ENCODE measurements at places on chromosomes 13 and 19.

GRCh38 chr13:79451500-79451962, 29.4 kb upstream of the NDFIP2 start:
- no peak for DNase-seq

DNA sequence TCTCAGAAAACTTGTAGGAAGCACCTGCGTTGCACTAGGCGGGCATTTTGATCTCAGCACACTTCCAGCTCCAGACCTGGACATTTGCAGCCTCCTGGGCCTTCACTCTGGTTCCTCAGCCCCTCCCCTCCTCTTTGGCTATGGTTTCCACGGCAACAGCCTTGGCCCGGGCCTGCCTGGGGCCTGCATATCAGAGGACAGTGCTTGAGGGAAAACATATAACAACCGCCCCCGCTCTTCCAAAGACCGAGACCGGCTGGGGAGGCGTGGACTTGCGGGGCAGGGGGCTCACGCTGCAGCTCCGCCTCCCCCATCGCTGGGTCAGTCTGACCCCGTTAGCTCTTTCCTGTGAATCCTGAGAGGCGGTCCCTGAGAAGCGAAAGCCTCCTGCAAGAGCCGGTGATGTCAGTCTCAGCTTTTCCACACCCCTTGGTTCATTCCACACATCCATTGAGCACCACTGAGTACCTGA, 125.7 kb upstream of the PEG3 start:
- no peak for DNase-seq

DNA sequence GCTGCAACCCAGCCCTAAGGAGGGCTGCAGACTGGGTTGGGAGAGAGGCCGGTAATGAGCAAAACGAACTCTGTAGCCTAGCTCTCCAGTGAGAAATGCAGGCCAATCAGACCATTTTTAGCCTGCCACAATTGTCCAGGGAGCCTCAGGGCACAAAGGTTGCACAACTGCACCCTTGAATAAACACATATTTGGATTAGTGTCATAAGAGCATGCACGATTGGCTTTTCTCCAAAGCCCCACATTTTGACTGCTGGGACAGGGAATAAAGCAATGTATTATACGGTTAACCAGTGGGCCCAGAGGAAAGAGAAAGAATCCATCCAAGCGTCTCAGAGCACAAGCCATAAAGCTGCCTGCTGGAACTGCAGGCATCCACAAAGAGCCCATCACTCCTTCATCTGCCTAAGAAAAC, 729.4 kb upstream of the SGCG start:
- no peak for DNase-seq

DNA sequence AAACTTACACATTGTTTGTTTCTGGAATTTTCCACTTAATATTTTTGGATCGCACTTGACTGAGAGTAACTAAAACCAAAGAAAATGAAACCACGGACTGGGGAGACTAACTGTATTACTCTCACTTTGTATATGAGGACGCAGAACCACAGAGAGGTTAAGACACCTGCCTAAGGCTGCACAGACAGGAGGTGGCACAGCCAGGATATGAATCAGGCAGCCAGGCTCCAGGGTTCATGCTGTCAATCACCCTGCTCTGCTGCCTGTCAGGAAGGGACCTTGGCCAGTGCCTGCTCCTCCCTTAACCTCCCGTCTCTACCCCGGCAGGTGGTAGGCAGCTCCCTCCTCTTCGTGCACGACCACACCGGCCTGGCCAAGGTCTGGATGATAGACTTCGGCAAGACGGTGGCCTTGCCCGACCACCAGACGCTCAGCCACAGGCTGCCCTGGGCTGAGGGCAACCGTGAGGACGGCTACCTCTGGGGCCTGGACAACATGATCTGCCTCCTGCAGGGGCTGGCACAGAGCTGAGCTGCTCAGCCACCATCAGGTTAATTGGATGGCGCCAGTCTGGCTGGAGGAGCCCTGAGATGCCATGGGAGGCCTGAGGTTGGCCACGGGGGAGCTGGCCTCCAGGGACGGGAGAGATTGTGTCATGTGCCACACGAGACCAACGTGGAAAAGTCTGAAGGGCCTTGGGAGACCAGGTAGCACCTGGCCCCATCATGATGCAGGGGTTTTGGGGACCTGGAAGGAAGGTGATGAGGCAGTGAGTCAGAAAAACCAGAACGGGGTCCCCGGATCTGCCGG, 11.0 kb downstream of the ACTMAP start:
- no peak for DNase-seq

DNA sequence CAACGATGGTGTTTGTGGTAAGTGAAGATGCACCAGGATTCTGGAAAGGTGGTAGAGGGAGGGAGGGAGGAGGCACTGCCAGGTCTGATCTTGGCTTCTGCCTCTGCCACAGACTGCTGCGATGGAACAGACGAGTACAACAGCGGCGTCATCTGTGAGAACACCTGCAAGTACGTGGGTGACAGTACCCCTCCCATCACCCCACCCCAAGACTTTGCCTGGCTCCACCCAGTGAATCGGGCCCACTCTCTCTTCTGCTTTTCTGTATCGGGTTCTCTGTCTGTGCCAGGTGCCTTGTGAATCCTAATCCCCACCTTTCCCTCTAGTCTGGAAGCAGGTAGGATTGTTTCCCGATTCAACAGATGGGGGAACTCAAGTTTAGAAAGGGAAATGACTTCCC, 2.5 kb downstream of the PRKCSH start:
- DNase-seq = no peak
